ENCODE measurements at places on chromosomes 16 and 17. TPM values are rescaled to one million over a fixed set of nuclear protein-coding genes. Genes with fewer than 3 reads are reported as not detected.

LRRC46 gene
- 1.4 TPM for total RNA-seq

ASB16 gene
- total RNA-seq: not detected

AFMID gene
- 34.7 TPM for total RNA-seq

GRCh38 chr17:33779234-33779591 lies 475.9 kb upstream of the CCL2 start:
- peak; percentile 26 for DNase-seq

- no peak for DNase-seq
Measured at GRCh38 chr16:84459941-84460405, 44.5 kb downstream of the MEAK7 start.

GRCh38 chr16:4371357-4372000 lies at the start of gene VASN:
TSS of gene VASN (plus strand) at chr16:4371848. CDS start at chr16:4380878, 9,030 bp downstream.
- DNase-seq: peak; percentile 52

- no peak for DNase-seq
Measured at GRCh38 chr17:80727409-80727755, 182.7 kb downstream of the RPTOR start.

- DNase-seq: peak; percentile 38
Measured at GRCh38 chr16:71645450-71645849, 19.5 kb downstream of the MARVELD3 start.

GRCh38 chr17:63275971-63276745 lies 169.9 kb downstream of the CYB561 start:
- peak; percentile 63 for DNase-seq

DNA sequence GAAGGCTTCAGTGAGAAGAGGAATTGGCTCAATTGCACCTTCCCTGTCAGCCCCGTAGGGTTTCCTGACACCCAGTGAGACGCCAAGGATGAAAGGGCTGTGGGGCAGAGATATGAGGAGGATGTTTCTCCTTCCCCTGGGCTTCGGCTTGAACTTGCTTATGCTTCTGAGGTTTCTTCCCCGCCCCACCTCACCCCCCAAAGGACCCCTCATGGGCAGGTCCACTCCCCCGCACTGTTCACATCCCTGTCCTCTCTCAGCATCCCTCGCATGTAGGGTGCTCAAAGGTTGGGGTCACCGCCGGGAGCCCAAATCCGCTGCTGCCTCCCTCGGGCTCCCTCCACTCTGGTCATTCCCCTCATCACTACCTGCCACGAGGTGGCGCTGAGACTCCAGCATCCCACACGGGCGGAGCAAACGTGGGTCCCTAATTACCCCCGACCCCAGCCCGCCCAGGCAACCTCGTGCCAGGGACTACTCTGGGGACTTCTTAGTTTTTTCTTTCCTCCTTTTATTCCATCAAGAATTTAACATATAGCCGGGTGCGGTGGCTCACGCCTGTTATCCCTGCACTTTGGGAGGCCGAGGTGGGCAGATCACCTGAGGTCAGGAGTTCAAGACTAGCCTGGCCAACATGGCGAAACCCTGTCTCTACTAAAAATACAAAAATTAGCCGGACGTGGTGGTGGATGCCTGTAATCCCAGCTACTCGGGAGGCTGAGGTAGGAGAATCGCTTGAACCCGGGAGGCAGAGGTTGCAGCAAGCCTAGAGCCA lies 3.3 kb upstream of the TRARG1 start:
- DNase-seq: peak; percentile 29

DNA sequence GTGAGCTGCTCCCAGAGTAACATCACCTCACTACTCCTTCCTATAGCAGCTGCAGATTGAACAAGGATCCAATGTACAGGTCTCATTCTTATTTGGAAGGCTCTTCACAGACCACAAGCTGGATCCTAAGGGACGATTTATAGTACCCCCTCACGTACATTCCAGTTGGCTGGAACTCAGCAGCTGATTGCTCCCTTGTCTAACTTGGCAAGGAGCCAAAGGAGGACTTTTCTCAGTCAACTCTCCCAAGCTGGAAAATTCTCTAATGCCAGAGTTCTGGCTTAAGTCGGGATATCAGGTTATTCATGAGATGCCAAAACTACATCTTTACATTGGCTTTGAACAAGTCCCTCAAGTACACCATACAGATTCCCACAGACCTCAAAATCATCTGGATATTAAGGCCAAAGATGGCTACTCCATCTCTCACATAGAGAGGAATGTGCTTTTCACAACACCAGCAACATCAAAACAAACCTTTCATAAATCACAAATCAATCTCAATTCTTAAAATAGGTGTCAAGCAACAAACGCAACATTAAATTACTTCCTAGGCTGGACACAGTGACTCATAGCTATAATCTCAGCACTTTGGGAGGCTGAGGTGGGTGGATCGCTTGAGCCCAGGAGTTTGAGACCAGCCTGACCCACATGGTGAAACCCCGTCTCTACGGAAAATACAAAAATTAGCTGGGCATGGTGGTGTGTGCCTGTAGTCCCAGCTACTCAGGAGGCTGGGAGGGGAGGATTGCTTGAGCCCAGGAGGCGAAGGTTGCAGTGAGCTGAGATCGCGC lies 39.3 kb downstream of the SMG6 start:
- peak; percentile 27 for DNase-seq
